ENCODE measurements at places on chromosomes 7 and 10.
A peak's percentile ranks its signal among the peaks of the same experiment; 100 is the strongest.

GRCh38 chr7:157111311-157111710, 27.4 kb upstream of the UBE3C start:
- no peak for ATAC-seq

DNA sequence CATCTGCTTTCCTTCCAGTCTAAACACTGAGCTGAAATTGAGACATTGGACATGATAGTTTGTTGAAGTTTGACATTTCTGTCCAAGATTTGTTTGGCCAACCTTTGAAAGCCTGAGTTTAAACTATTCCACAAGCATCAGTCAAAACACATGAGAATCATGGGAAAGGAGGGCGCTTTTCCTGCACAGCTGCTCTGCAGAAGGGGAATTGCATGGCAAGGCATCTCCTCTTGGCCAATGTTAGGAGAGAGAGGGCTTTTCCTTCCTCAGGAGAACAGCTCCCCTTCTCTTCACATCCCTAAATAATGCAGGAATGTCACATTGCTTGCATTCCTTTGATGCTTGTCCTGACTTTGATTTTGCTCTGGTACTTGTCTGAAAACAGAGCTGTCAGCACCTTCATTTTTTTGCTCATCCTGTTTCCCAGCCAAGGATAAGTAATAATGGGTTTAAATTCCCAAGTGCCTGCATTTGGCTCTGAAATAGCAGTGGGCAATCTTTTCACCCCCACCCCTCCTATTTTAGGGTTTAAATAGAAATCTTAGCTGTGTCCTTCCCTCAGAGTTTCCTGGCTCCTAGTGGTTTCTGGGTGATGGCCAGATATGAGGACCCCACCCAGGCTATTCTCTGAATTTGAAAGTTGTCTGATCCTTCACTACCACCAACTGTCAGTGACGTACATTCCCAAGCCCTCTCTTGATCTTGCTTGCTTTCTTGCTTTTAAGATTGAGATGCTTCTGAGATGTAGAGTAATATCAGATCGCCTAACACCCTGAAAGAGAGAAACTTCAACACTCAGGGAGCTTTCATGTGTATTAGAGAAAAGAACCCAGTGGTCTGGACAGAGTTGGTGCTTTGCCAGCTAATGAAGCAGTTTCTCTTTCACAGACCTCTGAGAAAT, 75.2 kb upstream of the NPVF start:
- ATAC-seq, result peak; percentile 74

- ATAC-seq, result no peak
Observed at GRCh38 chr10:118116715-118117449, 70.1 kb upstream of the RAB11FIP2 start.

DNA sequence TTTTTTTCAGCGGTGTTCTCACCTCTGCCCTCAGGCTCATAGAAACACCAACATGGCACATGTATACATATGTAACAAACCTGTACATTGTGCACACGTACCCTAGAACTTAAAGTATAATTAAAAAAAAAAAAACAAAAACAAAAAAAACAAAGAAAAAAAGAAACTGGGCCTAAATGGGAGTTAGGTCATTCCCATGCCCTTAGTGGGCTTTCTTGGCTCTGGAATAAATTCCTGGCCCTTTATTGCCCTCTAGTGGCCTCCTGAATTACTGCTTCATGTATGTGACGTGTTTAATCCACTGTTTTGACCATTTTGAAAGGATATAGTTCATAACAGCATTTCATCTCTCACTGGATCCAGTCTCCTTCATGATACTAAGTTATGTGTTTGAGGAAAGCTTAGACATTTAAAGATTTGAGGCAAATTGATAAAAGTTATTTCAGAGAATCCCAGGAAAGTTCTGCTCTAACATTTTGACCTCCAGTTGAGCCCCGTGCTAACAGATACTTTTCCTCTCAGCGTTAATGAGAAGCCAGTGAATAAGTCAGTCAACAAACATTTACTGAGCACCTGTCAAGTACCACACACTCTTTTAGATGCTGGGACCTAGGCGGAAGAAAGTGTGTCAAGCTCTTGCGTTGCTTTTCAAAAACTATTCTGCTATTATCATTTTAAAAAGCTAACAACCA, 54.7 kb upstream of the SYPL1 start:
- ATAC-seq, result peak; percentile 94

DNA sequence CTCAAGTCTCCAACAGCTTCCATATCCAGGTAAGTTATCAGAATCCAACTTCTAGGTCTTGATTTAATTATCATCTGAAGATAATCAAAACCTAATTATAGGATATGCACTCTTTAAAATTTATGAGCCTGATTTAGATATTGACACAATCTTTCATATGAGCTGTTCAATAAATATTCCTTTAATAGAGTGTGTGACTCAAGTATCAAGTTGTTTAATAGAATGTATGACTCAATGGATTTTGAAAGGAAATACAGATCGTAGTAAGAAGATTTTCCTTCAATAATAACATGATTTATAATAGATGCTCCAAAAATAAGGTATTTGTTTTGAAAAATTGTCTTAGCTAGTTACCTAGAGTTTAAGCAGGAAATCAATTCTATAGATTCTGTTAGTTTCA, 97.8 kb downstream of the ABCA13 start:
- ATAC-seq, result no peak

GRCh38 chr10:129601737-129602136, 134.7 kb downstream of the MGMT start:
- ATAC-seq, result no peak

- no peak for ATAC-seq
Observed at GRCh38 chr10:90526721-90527120, 331.1 kb downstream of the HTR7 start.

- no peak for ATAC-seq
Observed at GRCh38 chr7:142150356-142150755, 38.8 kb downstream of the MGAM2 start.

DNA sequence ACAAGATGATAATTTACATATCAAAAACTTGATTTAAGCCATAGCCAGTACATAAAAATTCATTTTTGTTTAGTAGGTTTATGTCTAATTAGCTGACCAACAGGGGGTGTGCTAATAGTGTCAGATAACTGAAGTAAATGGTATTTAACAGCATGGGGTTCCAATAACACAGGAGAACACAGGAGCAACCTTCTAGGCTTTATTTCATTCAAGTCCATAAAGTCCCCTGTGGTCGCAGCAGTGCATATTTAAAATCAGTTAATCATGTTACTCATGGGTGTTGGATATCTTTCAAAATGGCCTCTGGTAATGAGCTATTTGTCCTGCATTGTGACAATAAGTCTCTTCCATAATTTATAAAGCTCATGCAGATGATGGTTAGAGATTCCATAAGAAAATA, 238.6 kb downstream of the CNTNAP2 start:
- ATAC-seq, result no peak

- ATAC-seq, result peak; percentile 99
Observed at GRCh38 chr7:83271212-83272099, 108.8 kb upstream of the PCLO start.

DNA sequence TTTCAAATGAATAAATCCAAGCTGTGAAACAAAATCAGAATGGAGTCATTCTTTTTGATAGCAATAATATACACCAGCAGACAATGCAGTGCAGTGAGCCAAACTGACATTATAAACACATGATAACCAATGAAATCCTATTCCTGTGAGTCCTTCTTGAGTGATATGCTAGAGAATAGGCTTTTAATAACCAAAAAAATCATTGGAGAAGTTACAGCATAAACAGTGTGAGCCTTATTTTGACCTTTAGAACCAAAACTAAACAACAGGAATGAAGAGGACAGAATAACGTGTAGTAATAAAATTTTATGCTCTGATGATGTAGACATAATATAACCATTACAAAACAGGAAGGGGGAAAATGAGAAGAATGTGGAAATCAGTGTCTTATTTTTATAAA, 8.7 kb downstream of the HUS1 start:
- no peak for ATAC-seq

GRCh38 chr10:52653263-52653909, 119.2 kb downstream of the MBL2 start:
- peak; percentile 25 for ATAC-seq

GRCh38 chr7:83394776-83395175, 232.1 kb upstream of the PCLO start:
- no peak for ATAC-seq

DNA sequence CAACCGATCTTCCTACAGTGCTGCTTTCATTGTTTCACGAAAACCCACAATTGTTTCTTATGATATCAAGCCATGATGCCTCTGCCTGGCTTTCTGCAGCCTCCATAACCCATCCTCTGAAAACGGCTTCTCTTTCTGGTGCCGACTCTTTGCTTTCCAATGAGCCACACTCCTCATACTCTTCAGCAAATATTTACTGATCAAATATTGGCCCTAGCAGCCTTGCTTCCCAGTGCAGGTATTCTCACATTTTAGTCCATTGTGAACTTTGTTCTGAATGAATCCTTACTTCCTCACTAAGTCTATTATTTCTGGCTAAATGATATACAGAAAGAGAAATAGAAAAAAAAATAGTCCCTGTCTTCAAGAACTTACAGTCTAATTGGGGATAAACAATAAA, 35.5 kb downstream of the LAMB1 start:
- no peak for ATAC-seq

DNA sequence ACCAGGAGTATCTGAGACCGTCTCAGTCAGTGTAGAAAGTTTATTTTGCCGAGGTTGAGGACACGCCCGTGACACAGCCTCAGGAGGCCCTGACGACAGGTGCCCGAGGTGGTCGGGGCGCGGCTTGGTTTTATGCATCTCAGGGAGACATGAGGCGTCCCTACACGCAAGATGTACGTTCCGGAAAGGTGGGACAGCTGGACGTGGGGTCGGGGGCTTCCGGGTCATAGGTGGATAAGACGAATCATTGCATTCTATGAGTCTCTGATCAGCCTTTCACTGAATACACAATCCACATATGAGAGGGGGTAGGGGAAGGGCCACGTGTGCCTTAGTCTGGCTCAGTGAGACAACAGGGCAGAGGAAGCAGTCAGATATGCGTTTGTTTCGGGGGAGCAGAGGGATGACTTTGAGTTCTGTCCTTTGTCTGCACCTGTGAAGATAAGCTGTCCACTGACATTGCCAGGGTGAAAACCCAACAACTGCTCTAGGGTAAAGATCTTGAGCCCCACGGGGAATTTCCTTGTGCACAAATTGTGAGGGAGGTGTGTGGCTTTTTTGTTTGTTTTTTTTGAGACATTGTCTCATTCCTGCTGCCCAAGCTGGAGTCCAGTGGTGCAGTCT, 66.2 kb downstream of the DNAJB6 start:
- no peak for ATAC-seq

- ATAC-seq, result peak; percentile 60
Observed at GRCh38 chr7:102830197-102830596, 81.4 kb downstream of the FAM185A start.

DNA sequence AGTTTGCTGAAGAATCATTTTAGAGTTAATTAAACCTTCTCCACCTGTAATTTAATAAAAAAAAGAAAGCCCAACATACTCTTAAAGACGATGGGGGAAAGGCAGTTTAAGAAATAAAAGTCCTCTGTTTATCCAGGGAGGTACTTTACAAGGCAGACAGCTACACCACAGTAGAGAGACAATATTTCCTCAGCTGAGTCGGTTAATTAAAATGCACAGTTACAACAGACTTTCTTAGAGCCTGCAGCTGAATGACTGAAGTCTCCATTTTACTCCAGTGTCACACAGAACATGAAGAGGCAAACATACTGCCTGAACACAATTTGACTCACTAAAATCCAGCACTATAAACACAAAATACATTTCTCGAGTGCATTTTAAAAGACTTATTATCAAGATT, 15.1 kb downstream of the LRRTM3 start:
- ATAC-seq, result no peak

- ATAC-seq, result peak; percentile 97
Observed at GRCh38 chr10:27558612-27559020, 54.5 kb downstream of the RAB18 start.

GRCh38 chr10:43122096-43122495, 16.1 kb upstream of the CSGALNACT2 start:
- no peak for ATAC-seq

- ATAC-seq, result 0 out of 3 replicates have a peak, but pooled peaks have one; percentile 35
Observed at GRCh38 chr7:78363866-78364265, 565.3 kb downstream of the PHTF2 start.

DNA sequence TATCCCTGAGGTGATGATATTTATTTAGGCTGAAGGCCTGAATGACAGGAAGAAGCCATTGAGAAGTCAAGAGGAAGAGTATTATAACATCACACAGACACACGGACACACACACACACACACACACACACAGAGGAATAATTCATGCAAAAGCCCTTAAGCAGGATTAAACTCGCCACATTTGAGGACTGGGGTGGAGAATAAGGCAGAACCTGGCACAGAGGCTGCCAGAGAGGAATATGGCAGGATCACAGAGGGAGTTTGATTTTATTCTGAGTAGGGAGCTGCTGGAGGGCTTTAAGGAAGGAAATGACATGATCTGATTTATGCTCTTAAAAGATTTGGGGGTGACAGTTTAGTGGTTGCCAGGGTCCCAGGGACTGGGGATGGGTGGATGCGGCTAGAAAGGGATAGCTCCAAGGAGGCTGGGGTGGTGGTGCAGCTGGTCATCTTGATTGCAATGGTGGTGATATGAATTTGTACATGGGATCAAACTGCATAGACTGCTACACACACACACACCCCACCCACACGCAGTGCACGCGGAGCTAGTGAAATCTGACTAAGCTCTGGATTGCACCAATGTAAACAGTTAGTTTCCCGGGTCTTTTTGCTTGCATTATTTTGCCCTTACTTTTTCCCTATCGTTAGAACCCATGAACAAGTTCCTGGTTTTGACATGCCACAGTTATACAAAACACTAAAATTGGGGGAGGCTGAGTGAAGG, 11.2 kb downstream of the SMURF1 start:
- ATAC-seq, result no peak

DNA sequence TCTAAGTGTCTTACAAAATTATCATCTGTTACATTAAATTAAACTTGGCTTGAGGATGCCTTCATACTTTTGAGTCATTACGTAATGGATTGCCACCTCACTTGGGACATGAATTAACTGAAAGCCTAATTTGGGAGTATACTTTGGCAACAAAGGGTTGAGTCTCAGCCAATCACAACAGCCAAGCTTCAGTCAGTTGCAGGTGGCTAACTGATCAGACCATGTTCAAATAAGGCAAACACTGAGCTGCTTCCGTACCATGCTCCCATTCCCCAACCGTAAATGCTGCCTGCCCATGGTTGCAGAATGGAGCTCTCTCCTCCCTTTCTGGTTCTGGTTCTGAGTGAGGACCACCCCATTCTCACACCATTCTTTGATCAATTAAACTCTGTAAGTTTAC, 92.9 kb upstream of the STK17A start:
- ATAC-seq, result no peak

GRCh38 chr10:88618496-88618895, 31.9 kb downstream of the LIPJ start:
- ATAC-seq, result no peak

DNA sequence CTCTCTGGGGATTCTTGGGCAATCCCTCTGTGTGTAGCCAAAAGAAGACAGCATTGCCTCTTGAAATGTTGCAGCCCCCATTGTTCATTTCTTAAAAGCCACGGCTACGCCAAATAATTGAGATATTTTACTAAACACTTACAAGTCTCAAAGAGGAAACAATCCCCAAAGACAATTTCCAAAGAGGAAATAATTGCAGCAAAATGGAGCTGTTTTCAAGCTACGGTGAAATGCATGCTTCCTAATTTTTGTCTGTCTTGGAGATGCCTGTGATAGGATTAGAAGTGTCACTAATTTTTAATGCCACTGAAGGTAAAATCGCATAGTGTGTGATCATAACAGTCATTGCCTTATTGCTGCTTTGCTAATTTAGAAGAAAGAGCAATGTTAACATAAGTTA, 72.9 kb upstream of the NAMPT start:
- ATAC-seq, result no peak

- peak; percentile 75 for ATAC-seq
Observed at GRCh38 chr10:60048091-60048501, 141.7 kb upstream of the CCDC6 start.
